ENCODE measurements at places on chromosomes 4 and X. TPM values are rescaled to one million over a fixed set of nuclear protein-coding genes. Genes with fewer than 3 reads are reported as not detected.

MEPE gene
- not detected for total RNA-seq

SLC9B1 gene
- 0.83 TPM for total RNA-seq

AIMP1 gene
- 22.5 TPM for total RNA-seq

PLXNB3 gene
- total RNA-seq = 1.3 TPM

MAGEC3 gene
- total RNA-seq = not detected

SORBS2 gene
- 2.4 TPM for total RNA-seq

ALG13 gene
- 35.4 TPM for total RNA-seq

Measured in smooth muscle cell of bladder (primary cell).